CD4-positive, alpha-beta T cell treated with Interleukin-10 for 1 hour (primary cell): ENCODE measurements at places on chromosomes 16 and 17.

DNA sequence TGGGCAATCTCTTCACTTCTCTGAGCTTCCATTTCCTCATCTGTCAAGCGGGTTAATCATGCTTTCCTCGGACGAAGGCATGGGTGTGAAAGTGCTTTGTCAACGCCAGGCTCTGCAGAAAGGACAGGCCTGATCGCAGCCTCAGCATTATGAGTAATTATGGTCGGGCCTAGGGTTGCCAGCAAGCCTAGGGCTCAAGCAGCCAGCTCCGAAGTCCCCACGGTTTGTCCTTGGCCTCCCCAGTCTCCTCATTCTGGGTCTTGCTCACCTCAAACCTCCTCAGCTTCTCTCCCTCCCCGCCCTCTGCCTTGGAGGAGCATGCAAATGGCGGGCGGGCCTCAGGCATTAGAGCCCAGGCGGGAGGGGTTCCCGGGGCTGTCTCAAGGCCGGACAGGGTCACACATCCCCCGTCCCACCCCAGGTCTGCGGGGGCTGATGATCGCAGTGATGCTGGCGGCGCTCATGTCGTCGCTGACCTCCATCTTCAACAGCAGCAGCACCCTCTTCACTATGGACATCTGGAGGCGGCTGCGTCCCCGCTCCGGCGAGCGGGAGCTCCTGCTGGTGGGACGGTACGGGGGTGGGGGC is 10.2 kb upstream of the FAM83G start:
- no peak for DNase-seq

DNA sequence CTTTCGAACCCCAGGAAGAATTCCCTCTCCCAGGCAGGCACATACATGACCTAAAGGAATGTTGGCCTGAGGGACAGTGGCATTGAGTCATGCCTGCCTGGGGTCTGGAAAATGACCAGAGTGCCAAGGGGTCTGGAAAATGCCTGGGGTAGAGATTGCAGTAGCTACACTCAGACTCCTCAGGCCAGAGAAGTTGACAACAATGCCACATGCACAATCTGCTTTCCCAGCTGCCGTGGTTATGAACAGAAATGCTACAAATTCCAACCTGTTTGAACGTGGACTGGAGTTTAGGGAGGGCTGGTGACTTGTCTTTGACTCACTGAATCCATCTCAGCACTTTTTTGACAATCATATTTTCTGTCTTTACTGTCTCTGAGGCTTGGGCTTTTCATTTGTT is 250.0 kb downstream of the ABCC12 start:
- no peak for DNase-seq

DNA sequence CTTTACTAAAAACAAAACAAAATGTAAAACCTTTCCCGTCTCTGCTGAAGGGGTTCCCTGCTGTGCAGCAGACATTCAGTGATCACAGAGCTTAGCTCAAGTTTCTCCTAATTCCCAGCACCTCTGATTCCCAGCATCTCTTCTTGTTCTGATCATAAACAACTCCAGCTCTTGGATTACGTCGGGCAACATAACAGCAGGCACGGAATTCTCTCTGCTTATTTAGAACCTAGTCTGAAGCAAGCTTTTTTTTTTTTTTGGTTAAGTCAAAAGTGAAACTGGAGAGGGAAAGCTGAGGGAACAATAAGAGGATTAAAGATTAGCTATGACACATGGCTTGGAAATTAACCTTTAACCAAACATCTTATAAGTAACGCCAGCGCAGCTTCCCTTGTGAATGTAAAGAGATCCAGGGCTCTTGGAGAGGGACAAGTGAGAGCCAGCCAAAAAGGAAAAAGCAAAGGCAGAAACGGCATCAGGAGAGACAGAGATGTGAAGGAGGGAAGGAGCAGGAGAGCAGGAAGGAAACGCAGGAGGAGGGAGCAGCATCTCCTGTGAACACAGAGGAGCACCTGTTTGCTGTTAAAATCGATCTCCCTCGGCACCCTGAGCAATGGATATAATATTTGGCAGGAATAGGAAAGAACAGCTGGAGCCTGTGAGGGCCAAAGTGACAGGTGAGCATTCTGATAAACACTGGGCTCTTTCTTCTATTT is at the start of gene BCO1:
Gene BCO1 (plus strand): TSS at position 394 of the 716 bp plus-strand sequence. CDS start 220 bp downstream, at position 614.
- DNase-seq: no peak

DNA sequence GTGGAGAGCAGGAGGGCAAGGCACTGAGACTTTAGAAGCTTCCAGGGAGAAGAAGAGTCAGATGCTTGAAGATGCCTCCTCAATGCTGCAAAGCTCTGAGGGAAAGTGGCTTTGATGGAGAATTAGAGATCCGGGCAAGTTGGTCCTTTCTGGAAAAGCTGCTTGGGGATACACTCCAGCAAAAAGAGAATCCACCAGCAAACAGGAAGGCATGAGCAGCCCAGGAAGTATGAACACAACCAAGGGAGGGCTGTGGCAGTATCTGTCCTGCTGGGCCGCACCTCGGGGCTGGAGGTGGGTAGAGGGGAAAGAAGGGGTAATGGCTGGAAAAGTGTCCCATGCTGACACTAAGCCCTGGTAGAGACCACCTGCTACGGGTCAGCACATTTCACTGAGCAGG is 5.3 kb downstream of the LMF1 start:
- DNase-seq: no peak

GRCh38 chr16:2150418-2151187 is 2.2 kb downstream of the RAB26 start:
- no peak for DNase-seq

- peak; percentile 67 for DNase-seq
These were observed 33.0 kb upstream of the SEC14L1 start for GRCh38 chr17:77107506-77108433.

DNA sequence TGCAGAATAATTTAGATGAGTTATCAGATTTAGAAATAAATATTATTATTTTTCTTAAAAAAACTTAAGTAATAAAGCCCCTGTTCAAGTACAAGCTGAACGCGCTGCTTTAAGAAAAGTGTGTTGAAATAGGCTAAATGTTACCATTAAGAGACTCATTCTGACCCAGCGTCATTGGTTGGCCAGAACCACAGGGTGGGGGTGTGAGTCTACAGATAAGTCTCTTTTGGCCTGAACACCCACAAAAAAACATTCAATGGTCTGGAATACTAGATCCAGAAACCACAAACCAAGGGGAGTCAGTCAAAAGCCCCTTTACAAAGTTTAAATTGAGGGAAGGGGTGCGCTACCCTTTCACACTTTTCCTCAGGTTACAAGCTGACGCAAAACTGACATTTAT is 776.1 kb downstream of the KCNJ2 start:
- DNase-seq: no peak

- no peak for DNase-seq
These were observed 605 bp upstream of the ABAT start for GRCh38 chr16:8673611-8674412.

DNA sequence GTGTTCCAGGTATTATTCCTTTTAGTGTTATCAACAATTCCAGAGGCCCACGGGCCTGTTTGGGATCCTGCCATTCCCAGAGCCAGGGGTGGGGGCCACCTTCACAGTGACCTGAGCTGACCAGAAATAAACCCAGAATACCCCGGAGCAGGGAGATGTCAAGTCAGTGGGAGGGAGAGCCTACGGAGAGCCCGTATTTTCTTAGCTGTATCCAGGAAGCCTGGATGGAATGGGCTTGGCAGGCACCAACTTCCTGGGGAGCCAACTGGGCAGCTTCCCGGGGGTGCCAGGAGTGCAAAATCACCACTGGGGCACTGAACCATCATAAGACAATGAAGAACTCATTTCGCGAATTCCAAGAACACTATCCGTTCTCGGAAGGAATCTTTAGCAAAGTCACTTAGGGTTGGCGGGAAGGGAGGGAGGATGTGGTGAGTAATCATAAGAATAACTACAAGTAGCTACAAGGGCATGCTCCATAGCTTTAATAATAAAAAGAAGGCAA is 13.2 kb upstream of the MRTFB start:
- DNase-seq: no peak

DNA sequence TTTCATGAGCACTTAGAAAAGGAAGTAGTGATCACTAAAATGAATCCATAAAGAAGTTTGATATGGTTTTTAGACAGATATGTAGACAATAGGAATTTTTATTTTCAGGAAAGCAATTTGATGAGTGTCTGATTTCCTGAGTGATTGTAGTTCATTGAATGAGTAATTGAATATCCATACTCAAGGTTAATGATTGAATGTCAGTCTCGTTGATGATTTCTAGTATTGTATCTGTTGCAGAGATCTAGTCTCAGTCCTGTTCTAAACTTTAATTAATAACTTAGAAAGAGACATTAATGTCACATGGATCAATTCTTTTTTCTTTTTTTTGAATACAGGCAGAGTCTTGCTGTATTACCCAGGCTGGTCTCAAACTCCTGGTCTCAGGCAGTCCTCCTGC is 78.3 kb downstream of the NLK start:
- DNase-seq: no peak

DNA sequence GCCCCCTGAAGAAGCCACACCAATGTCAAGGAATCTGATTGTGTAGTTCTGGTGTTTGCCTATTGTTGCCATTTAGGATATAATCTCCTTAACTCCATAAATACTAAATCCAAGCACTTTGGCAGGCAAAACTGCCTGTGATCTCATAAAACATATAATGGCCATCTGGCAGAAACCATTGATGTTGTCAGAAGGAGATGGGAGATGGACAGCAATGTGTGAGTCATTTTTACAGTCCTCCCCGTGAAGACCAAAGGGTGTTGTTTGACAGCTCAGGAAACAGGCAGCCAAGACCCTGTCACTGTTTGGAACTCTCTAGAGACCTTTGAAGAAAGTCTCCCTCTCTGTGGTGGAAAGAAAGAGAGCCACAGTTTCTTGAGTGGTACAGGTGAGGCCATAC is 454.1 kb downstream of the HS3ST3B1 start:
- DNase-seq: no peak

DNA sequence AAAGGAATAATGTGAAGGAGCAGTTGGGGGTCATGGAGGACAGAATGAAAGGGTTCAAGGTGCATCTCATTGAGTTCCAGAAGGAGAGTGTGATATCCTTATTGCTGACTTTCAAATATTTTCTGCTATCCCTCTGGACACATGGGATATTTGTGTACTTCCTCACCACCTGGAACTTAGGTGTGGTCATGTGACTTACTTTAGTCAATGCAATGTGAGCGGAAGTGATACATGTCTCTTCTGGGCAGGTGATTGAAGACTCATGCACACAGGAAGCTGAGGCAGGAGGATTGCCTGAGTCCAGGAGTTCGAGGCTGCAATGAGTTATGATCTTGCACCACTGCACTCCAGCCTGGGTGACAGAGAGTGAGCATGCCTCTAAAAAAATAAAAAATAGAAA is 36.7 kb upstream of the TANC2 start:
- DNase-seq: no peak

- no peak for DNase-seq
These were observed 6.2 kb downstream of the EFNB3 start for GRCh38 chr17:7711051-7711755.

GRCh38 chr17:81470944-81471817 is 41.4 kb downstream of the ACTG1 start:
- DNase-seq: no peak

DNA sequence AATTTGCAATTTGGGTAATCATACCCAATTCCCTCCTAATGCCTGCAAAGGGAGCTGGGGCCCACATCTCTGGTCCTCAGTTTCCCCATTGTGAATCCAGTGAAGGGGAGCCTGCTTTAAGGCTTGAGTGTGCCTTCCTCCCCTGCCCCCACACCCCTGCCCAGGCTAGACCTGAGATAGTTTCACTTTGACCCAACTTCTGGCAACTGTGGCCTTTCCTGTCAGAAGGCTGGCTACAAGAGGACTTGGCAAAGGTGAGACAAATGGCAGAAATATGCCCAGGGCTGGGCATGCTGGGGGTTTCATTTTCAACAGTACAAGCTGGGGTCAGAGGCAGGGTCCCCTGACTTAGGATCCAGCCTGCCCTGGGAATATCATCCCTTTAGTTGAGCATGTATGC is 10.0 kb downstream of the SOCS1 start:
- no peak for DNase-seq

- DNase-seq: no peak
These were observed 6.1 kb upstream of the KRT10 start for GRCh38 chr17:40828454-40829044.

GRCh38 chr17:57319806-57320205 is 63.5 kb downstream of the MSI2 start:
- no peak for DNase-seq

GRCh38 chr16:84367297-84367680 is 1.0 kb upstream of the ATP2C2 start:
- no peak for DNase-seq

- DNase-seq: no peak
These were observed 25.0 kb downstream of the ZNF469 start for GRCh38 chr16:88407807-88408206.

DNA sequence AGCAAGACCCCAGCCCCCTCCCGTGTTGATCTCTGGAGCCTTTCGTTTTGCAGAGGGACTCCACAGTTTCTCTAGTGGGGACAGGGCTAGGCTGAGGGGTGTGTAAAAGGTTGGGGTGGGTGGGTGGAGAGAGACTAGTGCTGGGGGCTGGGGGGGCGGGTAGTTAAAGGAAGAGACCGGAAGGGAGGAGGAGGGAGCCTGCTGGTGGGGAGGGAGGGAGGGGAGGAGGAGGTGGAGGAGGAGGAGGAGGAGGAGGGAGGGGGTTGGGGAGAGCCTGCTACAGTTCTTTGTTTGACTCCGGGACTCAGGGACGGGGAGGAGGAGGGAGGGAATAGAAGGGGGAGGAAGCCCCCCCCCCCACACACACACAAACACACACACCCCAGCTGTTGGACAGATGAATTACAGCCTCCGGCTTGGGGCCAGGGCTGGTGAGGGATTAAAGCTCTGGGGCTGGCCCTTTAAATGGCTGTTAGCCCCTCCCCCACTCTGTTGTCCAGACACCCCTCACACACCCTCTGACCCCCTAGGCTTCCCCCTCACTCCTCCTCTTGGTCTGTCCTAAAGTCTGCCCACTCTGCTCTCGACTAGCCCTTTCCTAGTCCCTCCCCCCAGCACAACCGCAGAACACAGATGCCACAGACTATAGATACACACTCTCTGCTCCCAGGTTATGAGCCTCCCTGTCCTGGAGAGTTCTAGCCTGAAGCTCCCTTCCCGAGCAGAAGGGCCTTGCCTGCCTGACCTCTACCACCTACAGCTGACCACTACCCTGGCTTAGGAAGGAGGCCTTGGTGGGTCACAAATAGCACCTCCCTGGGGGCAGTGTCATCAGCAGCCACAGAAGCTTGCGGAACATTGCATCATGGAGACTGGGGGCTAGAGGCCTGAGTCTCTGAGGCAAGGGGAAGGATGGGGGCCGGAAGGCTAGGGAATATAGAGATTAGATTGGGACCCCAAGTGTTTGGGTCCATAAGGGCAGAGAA is 4.4 kb downstream of the KDM6B start:
- DNase-seq: peak; percentile 51

DNA sequence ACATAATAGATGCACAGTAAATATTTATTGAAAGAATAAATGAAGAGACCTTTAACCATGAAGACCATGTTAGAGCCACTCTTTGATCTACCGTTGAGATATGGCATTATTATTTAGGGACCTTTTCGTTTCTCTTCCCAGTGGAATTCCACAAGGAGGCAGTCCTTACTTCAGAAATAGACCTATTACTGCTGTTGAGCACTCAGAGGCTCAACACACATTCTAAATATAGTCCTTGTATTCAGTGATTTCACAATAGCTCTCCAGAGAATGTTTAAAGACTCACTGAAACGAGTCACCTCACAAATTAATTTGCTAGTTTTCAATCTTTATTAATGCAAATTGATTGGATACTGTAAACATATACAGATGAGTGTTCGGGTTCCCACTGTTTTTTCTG is 603.8 kb downstream of the CDH8 start:
- no peak for DNase-seq

- DNase-seq: no peak
These were observed 34.0 kb upstream of the CPNE2 start for GRCh38 chr16:57058291-57058861.
